ENCODE measurements at places on chromosomes 6 and 20.
A peak's percentile ranks its signal among the peaks of the same experiment; 100 is the strongest.

- no peak for DNase-seq
Observed at GRCh38 chr20:50328996-50329898, 138.6 kb downstream of the CEBPB start.

DNA sequence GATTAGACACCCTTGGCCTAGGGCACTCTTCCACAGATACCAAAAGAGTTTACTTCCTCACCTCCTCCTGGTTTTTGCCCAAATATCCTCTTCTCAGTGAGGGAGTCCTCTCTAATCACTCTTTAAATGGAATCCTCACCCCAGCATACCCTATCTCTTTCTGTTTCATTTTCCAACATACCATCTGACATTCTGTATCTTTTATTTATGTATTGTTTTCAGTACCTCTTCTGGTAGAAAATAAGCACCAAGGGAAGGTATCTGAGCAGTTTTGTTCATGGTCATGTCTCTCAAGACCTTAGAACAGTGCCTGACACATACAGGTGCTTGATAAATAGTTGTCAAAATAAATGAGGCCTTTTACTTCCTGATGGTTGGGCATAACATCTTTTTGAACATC, 55.1 kb downstream of the KIAA0408 start:
- DNase-seq = peak; percentile 12

- no peak for DNase-seq
Observed at GRCh38 chr6:163730246-163731210, 316.0 kb downstream of the QKI start.

DNA sequence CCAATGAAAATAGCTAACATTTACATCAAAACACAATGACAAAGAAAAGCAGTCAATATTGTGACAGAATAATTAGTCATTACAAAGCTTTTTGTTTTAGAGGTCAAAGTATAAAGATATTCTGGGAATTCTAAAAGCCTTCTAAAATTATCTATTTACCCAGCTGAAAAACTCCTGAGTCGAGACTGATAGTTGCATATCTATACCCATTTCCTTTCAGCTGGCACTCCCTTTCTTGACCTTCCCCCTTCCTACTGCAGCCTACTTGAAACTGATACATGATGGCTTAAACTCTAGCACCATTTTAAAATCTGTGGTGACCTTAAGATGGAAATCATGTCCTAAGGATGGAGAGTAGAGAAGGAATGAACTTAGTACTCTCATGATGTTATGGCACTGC, 38.6 kb downstream of the LMBRD1 start:
- no peak for DNase-seq

DNA sequence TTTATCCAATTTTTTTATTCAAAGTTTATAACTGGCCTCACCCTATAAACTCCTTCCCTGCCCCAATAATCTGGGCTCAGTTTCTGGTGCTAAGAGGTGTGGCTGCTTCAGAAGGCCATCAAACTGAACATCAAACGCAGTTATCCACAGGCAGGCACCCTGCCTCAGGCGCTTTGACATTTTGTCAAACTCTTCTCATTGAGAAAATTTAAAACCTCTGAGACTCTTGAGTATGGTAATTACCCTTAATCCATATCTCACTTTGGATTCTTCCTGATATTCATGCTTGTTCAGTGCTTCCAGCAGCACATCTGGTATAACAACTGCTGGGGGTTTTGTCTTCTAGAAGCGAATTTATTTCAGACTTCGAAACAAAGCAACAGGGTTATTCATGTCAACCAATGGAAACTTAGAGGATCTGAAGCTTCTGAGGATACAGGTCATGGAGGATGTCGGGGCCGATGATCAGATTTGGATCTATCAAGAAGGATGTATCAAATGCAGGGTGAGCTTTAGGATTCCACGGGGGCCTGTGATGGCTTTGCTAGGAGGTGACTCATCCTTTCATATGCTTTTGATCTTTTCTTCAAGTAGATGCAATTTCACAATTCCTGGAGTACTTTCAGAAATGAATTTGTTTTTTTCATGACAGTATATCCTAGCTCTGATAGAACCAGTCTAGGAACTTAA, 68.2 kb downstream of the RTN4IP1 start:
- peak; percentile 63 for DNase-seq

Measured in suppressor macrophage treated with lipopolysaccharide for 4 hours (primary cell).